Activated CD4-positive, alpha-beta T cell treated with anti-CD3 and anti-CD28 coated beads, Interleukin-10, Interleukin-2, amounts not matched to agents 100 ng/mL and 50 ng/mL, durations not matched to agents 16 hours and 8 hours (primary cell): ENCODE measurements at places on chromosomes 2 and 18.
A peak's percentile ranks its signal among the peaks of the same experiment; 100 is the strongest.

DNA sequence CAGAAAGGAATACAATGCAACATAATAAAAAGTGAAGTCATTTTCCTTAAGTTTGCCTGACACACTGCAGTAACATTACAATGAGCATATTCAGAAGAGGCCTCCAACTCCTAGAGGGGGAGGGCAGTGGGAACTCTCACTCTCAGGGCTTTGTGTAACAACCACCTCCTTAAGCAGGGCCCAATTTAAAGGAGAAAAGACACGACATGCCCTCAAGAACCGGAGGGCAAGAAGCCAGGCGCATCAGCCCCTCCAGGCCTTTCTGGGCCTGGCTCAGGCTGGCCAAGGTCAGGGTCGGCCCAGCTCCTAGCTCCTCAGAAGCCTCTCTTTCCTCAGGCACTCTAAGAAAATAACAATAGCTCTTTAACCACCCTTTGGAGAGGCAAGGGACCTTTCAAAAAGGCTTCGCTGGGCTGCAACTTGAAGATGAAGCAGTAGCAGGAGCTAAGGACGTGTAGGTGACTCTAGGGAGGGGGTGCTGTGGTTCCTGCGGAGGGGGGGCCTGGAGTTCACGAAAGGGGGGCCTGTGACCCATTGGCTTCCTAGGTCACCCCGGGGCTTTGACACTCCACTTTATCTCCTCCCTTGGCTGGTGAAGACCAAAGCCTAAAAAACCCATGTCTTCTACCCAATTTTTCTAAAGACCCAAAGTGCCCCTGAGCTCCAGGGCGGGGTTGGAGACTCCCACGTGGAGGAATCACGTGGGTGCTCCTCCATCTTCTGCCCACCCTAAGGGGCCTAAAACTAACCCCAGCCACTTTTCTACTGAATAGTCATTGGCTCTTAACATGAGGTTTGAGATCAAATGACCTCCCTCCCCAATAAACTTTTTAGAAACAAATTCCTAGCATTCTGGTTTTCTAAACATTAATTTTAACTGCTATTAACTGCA is 13.3 kb downstream of the SERTAD2 start:
- DNase-seq, result no peak

DNA sequence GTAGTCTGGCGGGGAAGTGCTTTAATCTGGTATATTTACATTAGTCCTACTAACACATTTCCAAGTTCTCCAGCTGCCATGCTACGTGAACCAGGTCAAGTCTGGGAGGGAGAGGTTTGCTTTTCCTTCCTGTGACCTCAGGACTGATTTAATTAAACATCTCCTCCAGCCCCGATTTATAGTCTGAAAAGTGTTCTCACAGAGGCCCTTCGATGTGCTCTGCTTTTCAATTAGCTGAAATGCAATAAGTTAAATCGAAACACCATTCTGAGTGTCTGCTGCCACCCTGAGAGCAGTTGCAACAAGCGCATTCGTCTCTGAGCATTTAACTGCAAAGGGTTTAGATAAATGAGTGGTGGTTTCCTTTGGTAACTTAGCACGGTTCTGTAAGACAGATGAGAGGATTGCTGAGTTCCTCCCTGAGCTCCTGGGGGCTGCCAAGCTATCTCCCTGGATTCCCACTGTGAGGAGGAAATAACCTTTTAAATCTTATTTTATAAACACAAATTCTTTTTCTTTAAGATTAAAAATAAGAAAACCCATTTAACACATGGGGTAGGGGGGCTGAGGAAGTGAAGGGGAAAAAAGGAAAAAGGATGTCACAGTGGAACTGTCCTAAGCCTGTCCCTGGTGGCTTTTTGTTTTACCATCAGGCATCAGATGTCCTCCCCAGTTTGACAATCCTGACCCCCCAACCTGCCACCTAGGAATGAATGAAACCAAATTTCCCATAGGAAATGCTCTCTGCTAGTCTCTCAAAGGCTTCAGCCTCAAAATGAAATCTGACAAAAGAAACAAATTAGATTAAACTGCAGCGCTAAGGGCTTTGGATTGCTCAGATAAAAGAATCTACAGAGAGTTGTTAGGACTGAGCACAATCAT is 56.5 kb upstream of the CREB1 start:
- peak; percentile 73 for DNase-seq

GRCh38 chr2:156800065-156800653 is 364.0 kb downstream of the GPD2 start:
- no peak for DNase-seq

DNA sequence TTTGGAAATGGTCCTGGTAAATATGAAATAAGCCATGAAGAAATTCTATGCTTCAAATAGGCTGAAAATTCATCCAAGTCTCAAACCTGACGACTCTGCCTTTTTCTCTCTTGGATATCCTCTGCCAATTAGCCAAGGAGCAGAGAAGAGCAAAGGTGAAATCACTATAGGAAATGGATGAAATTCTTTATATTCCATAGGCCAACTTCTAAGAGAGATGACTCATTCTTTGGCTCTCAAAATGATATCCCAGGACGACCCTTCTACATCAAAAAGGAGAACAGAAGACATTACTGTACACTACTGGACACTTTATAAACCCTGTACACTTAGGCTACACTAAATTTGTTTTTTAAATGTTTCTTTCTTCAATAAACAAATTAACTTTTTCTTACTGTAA is 22.7 kb downstream of the PDE1A start:
- no peak for DNase-seq

GRCh38 chr18:7520200-7520785 is 46.8 kb upstream of the PTPRM start:
- no peak for DNase-seq

GRCh38 chr2:230685178-230685577 is 27.5 kb upstream of the CAB39 start:
- no peak for DNase-seq

DNA sequence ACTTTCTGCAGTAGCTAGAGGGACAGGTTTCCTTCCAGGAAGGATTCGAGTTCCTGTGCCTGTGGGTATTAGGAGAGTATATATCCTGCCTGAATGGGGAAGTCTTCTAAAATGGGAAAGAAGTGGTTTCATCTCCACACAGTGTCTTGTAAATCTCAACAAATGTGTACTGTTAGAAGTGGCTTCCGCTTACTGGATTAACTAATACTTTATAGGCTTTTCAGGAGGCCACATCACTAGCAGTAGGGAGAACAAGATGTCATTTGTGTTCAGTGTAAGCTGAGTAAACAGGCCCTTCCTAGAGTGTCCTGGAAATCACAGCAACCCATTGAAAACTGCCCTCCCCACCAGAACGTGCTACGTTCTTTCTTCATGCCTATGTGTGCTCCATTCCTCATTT is 12.5 kb upstream of the POLR1B start:
- DNase-seq, result no peak

DNA sequence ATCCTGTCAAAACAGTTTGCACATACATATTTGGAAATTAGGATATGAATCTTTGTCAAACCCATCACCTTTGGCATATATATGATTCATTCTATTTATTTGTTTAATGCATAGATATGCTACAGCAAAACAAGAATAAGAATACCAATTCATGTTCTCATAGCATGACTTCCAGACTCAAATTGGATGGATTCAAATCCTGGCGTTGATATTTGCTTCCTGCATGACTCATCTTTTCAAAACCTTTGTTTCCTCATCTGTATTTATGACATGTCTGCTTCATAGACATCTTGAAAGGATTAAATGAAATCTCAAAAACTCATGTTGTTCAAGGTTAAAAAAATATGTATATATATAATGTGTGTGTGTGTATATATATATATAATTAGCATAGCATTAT is 261.3 kb downstream of the MBD5 start:
- no peak for DNase-seq

DNA sequence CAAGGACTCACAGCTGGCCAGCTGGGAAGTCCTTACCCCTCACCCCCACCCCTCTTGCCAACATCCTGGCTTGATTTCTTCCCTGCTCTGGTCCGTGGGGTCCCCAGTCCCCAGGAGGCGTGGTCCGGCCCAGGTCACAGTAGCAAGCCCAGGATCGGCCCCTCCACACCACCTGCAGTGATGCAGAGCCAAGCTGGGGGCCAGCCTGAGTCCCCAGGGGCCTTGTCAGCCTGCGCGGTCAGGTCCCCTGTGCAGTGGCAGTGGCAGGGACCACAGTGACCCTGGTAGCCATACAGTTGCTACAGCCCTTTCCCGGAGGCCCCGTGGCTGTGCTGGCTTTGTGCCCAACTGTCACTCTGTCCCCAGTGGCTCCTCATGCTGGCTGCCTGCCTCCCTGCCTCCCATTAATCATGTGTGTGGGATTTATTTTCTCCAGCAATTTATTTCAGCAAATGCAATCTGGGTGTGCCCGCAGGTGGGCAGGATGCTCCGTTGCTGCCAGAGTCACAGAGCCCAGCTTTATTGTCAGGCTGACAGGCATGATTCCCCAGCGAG is 8.8 kb upstream of the PRSS56 start:
- DNase-seq, result no peak

GRCh38 chr2:160420711-160421110 is 72.9 kb downstream of the RBMS1 start:
- DNase-seq, result no peak

DNA sequence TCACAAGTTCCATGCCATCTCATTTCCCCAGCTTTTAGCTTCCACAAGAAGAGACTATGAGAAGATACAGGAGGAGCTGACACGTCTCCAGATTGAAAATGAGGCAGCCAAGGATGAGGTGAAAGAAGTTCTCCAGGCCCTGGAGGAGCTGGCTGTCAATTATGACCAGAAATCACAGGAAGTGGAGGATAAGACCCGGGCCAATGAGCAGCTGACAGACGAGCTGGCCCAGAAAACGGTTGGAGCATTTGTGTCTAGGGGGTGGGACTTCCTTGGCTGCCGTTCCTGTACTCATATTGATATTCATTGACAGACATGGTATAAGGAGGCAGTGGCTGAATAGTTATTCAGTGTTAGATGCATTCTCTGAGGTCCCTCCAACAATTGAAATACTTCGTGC is 57.2 kb upstream of the LYPD6B start:
- DNase-seq, result no peak

DNA sequence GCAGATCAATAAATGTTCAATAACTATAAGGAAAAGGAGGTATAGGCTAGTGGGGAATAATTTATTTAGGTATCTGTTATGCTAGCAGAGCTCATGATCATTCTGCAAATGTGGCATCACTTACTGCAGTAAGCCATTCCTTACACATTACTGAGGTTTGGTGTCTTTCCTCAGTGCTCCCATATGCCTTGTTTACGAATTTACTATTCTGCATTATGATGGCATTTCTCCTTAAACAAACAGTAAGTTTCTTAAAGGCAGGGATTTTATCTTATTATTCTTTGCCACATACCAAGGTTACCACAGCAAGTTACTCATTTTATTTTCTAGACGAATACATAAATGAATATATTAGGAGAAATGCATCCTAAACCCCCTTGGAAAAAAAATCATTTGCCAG is 88.4 kb downstream of the DSEL start:
- no peak for DNase-seq

DNA sequence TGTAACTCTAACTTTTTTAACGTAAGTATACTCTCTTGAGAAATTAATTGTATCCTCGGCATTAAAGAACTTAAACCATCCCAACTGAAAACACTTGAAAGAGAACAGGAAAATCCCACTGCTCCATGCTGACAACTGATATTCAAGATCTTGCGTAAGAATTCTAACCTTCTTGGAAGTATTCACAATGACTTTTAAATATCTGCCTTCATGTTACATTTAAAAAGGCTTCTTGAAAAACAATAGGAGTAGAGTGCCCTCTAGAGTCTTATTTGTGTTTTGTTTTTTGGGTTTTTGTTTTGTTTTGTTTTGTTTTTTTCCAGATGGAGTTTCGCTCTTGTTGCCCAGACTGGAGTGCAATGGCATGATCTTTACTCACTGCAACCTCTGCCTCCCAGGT is 65.4 kb upstream of the DNAJC10 start:
- DNase-seq, result peak; percentile 25

GRCh38 chr2:54092940-54093339 is 22.5 kb upstream of the ACYP2 start:
- no peak for DNase-seq

DNA sequence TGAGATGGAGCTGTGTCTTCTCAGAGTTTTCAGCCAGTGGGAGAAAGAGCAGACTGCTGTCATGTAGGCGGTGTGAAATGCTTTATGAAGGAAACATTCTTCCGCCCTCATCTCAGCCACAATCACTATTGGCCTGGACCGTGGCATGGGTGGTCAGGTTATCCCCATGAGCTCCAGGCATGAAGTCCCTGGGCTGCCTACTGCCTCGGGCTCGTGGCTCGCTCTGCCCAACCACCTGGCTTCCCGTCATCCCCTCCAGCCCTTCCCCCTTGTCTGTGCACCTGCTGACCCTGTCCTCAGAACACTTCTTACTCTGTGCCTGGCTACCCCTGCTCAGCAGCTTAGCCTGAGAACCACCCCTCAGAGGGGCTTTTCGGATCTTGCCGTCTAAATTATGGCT is 15.5 kb downstream of the COLEC11 start:
- no peak for DNase-seq

GRCh38 chr2:139099721-139100120 is 319.5 kb upstream of the NXPH2 start:
- DNase-seq, result no peak

- DNase-seq, result peak; percentile 2
Observed at GRCh38 chr2:191247381-191248057, 2.3 kb downstream of the MYO1B start.

- DNase-seq, result no peak
Observed at GRCh38 chr2:54469484-54470053, 13.4 kb downstream of the SPTBN1 start.

- DNase-seq, result no peak
Observed at GRCh38 chr2:172921532-172922236, 154.0 kb upstream of the MAP3K20 start.

DNA sequence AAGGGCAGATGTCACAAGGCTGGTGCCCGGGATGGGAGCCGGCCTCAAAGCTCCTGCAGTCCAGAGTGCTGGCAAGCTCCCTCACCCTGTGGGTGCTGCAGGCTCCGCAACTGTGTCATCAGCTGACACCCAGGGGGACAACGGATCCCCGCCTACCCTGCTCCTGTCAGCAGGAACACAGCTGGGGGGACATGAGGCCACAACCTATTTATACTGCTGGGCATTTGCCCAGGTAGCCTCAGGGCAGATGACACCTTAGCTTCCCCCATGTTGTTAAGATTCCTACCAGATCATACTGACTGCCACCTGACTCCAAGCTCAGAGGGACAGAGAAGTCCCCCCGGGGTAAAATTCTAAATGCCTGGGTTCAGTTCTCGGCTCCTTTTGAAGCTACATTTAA is 1.2 kb downstream of the ANKRD23 start:
- no peak for DNase-seq

DNA sequence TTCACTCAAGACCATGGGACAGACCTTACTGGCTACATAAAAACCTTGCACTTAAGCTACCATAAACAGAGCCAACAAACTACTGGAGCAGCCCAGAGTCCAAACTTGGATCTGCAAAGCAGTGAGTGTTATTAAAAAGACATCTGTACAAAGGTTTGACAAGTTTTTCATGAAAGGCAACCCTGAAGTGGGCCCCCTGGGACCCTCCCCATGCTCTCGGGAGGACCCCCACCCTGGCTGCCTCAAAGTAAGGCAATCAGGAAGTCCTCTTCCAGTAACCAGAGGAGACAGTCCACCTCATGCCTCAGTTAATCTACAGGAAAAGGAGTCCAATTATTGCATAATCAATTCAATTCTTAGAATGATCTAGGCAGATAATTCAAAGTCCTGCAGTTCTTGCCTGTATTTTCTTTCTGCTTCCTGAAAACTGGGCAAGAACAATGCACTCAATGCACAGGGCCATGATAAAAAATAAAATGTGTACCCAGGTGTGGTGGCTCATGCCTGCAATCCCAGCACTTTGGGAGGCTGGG is 69.7 kb downstream of the TBC1D8 start:
- no peak for DNase-seq

GRCh38 chr18:45506951-45507350 is 108.3 kb upstream of the SLC14A2 start:
- no peak for DNase-seq
